ENCODE measurements at places on chromosomes 4 and X.

DNA sequence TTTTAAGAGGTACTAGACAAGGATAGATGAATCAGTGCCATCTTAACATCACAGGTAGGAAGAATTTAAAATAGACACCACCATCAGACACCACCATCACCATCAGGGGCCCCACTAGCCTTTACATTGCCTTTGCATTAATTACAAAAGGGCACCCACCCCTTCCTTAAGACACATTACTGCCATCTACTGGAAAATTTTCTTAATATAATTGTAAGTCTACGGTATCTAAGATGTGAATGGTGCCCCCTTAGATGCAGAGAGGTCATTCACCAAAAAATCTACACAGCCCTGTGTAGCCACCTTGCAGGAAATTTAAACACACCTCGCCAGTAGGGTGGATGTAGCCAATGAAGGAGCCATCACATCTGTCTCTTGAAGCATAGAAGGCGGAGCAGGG lies 184.1 kb downstream of the MID1IP1 start:
- DNase-seq, result no peak

DNA sequence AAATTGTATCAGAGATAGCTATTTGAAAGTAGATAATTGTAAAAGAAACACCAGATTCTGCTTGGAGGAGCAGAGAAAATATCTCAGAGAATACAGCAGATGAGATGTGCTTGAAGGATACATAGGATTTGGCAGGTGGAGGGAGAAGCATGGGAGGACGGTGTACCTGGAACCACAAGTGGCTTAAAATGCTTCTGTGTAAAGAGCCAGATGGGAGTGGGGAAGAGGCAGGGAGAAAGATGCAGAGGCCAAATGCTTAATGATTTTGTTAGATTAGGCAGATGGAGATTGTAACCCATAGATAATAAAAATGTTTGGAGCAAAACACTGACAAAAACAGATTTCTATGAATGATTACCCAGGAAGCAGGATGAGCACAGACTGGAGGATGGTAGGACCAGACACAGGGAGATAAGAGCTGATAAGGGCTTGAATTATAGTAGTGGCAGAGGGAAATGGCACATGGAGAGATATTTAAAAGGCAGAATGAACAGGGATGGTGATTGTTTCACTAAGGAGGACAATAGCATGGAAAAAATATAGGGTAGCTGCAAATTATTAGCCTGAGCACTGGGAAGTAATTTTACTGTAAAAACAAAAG lies 145.7 kb upstream of the TBC1D9 start:
- no peak for DNase-seq

DNA sequence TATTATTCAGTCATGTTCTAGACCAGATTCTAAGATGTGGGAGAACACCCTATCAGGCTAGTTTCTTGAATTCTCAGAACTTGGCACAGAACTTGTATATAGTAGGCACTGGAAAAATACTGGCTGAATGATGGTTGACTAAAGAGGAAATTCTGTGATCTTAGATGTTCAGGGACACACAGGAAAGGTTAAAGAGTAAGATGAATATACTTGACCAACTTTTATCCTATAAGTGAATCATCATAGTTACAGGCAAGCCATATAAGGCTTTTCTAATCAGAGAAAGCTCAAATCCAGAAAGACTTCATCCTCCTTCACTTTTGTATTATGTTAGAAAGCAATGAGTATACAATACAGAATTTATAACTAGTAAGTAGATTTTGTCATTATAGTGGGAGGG lies 53.8 kb downstream of the SEPTIN11 start:
- DNase-seq, result no peak

GRCh38 chr4:144357975-144358374 lies 217.5 kb upstream of the GYPA start:
- DNase-seq, result no peak

- no peak for DNase-seq
Observed at GRCh38 chrX:15973946-15974345, 119.3 kb upstream of the AP1S2 start.

DNA sequence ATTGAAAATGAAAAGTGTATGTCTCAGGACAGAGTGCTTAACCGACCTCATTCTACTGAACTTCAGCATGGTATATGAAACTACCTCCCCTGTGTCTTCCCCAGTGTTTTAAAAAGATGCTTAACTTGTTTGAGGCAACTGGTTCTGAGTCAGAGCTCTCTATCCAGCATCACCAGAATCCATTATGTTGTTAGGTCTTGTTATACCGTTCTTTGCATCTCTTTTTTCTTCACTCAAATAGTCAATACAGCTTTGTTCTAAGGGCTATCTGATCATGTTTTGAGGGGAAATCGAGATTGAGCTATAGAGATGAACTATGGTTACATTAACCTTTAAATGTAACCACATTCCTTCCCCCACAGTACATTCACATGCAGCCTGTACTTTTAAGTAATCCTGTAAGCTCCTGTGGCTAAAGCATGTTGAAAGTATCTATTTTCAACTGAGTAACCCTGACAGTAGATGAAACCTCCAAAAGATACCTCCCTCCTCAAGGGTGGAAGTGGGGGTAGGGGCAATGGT lies 514.4 kb downstream of the RPA4 start:
- no peak for DNase-seq

- peak; percentile 18 for DNase-seq
Observed at GRCh38 chr4:69984030-69984443, 11.7 kb upstream of the STATH start.

- DNase-seq, result no peak
Observed at GRCh38 chr4:54687887-54688841, 30.4 kb downstream of the KIT start.

- no peak for DNase-seq
Observed at GRCh38 chrX:42948723-42949657, 171.0 kb upstream of the PPP1R2C start.

- no peak for DNase-seq
Observed at GRCh38 chrX:138001226-138001625, 435.3 kb downstream of the ZIC3 start.

DNA sequence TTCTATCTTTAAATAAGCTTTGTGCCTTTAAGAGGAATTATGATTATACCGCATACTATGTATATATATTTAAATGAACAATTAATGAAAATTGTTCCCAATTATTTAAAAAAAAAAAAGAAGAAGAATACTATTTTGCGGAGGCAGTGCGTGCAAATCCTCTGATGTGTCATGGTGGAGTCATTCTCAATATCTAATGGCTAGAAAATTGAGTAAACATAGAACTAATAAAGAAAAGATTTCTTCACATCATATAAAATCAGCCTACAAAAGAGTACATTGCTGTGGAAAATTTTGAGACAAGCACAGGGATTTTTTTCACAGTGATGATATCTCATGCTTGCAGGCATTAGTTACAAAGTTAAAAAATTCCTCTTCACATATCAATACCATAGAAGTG lies 2.6 kb upstream of the EREG start:
- DNase-seq, result no peak

DNA sequence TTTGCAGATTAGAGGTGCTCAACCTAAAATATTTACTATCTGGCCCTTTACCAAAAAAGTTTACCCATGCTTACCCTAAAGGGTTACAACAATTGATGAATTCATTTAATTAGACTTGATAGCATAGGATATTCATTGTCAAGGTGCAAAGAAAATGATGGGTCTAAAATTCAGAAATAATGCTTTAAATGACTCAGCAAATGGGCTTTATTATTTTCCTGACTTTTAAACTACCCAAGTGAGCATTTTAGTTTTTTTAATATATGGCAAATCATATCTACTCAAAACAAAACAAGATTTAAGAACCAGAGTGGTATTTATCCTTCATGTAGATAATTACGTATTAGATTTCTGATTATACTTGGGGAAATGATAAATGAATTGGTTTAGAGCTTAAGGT lies 235.8 kb downstream of the DCLK2 start:
- no peak for DNase-seq

- DNase-seq, result no peak
Observed at GRCh38 chr4:54277691-54278090, 48.6 kb downstream of the PDGFRA start.

GRCh38 chr4:3660086-3660927 lies 105.9 kb upstream of the ADRA2C start:
- no peak for DNase-seq

GRCh38 chr4:11480683-11481082 lies 52.0 kb upstream of the HS3ST1 start:
- no peak for DNase-seq

GRCh38 chr4:169959254-169959653 lies 66.9 kb downstream of the MFAP3L start:
- DNase-seq, result no peak

- no peak for DNase-seq
Observed at GRCh38 chr4:78288327-78288726, 231.2 kb downstream of the FRAS1 start.

- no peak for DNase-seq
Observed at GRCh38 chrX:9434051-9434550, 30.8 kb upstream of the TBL1X start.

GRCh38 chr4:41795796-41796385 lies 47.4 kb upstream of the PHOX2B start:
- no peak for DNase-seq

DNA sequence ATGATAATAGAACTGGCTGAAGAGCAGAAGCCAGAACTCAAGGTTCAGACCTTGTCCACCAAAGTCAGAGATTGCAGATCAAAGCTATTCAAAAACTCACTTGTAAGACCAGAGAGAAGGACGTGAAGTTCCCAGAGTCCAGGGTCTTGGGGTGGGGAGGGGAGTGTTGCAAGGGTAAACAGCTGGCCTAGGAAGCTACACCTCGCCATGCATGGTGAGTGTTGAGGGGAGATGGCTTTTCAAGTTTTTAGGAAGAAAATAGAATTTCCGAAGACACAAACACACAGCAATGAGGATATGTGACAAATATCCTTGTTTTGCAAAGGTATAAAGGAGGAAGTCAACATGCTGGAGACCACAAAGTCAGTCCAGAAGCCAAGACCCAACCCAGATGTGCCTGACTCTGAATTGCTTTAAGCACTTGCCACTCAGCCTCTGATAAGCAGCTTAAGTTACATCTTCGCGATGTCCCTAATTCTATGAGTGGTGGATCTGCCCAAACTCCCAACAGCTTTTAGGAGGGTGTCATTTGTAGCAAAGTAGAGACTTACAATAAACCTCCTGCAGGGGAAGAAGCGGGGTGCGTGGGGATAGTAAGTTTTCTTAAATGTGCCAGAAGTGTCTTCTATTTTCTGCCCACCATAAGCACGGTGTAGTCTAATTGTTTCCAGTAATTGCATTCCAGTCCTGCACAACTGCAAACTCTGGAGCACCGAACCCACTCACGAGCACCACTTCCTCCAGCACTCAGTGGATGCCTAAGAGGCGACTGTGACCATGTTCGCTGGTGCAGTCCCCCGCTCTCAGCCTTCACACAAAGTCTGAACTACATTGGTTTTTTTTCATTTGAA lies 26.5 kb downstream of the HAND2 start:
- no peak for DNase-seq

- peak; percentile 1 for DNase-seq
Observed at GRCh38 chr4:116926631-116927295, 158.6 kb downstream of the TRAM1L1 start.

- no peak for DNase-seq
Observed at GRCh38 chrX:903116-903515, 272.5 kb downstream of the SHOX start.

- DNase-seq, result no peak
Observed at GRCh38 chrX:136745215-136746173, 35.2 kb downstream of the ARHGEF6 start.

GRCh38 chr4:33696041-33696440 lies 2548.3 kb downstream of the ARAP2 start:
- DNase-seq, result no peak

DNA sequence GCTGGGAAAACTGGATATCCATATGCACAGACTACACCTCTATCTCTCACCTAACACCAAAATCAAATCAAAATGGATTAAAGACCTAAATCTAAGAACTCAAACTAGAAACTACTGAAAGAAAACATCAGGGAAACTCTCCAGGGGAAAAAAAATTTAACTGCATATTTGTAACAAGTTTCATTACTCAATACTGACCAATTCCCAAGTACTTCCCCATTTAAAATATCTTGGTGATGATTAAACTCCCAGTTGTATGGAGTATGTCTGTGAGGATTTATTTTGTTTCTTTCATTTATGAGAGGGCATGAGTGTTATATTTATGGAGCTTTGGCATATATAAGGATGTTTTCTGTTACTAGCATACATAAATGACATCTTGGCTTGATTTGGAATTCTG lies 112.3 kb upstream of the IL15 start:
- DNase-seq, result no peak

- DNase-seq, result no peak
Observed at GRCh38 chrX:122187069-122187713, 996.9 kb upstream of the GRIA3 start.

- no peak for DNase-seq
Observed at GRCh38 chr4:36081185-36081584, 163.1 kb downstream of the ARAP2 start.

GRCh38 chrX:81537723-81538122 lies 335.8 kb downstream of the SH3BGRL start:
- no peak for DNase-seq

DNA sequence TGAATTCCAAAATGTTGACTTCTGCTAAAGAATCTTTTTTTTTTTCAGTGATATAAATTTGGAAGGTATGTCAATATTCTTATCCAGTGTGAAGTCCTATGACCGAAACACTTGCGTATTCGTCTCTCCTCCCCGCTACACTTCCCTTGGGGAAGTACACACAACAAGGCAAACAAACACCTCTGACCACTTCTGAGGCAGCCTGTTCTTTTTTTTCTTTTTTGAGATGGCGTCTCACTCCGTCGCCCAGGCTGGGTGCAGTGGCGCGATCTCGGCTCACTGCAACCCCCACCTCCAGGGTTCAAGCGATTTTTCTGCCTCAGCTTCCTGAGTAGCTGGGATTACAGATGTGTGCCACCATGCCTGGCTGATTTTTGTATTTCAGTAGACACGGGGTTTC lies 78.1 kb upstream of the DHRSX start:
- no peak for DNase-seq
